ENCODE measurements at places on chromosomes 2 and 18. TPM values are rescaled to one million over a fixed set of nuclear protein-coding genes. Genes with fewer than 3 reads are reported as not detected.

The VWC2L gene
- total RNA-seq = not detected

The RIT2 gene
- total RNA-seq = not detected

The CCBE1 gene
- 3.9 TPM for total RNA-seq

The C2orf81 gene
- total RNA-seq = 5.2 TPM

DNA sequence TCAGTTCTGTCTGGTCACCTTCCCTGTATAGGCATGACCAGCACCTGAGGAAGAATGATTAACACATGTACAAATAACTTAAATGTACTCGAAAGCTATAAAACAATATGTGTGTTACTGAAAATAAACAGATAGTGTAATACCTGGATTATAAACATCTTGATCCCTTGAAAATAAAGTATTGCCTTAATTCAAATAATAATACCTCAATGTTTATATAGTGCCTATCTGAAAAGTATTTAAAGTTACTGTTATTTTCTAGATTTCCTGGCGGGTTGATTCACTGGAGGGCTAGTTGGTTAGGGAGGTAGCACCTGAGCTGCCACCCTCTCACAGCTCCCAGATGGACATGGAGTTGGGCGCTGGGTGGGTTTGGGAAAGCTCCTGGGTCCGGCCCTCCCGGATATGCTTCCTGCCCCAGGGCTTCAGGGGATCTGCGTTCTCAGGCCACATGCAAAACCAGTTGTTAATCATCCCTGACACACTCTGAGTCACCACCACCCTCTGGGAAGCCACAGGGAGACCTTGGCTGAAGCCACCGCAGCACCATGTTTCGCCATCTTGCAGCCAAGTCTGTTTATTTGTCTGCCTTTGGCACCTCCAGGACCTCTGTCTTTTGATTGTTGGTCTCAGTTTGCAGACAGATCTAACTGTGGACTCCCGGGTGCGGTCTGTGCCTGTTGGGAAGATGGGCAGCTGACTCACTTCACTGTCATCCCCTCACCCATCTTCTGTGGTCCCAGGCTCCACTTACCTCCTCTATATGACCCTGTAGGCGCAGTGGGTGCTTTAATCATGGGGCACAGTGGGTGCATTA lies 35.3 kb downstream of the RAB31 start:
- H3K27me3 ChIP-seq = no peaks in the 10 kb centered on the region
- H3K36me3 ChIP-seq = no peaks in the 10 kb centered on the region
- H3K27ac ChIP-seq = no peak overlapping the region
- no peaks in the 10 kb centered on the region for H3K4me1 ChIP-seq
- no peak overlapping the region for H3K4me3 ChIP-seq
- no peak for DNase-seq

DNA sequence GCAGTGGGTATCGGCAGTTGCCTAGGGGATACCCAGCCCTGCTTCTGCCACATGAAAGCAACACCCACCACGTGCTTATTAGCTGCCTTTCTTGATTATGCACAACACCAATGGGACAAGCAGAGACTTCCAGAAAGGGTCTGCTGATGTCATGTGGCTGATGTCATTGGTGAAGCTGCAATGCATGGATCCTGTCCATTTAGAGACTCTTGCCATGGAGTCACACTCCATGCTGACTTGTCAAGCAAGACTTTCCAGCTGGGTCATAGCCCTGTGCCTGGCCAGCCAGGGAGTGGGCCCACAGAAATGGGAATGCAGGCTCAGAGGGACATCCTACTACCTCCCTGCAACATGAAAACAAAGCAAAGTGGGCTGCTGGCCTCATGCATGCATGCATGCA lies 81.8 kb downstream of the VAPA start:
- no peak overlapping the region for H3K27ac ChIP-seq
- no peaks in the 10 kb centered on the region for H3K27me3 ChIP-seq
- no peak for DNase-seq
- H3K4me3 ChIP-seq = no peak overlapping the region
- H3K36me3 ChIP-seq = no peaks in the 10 kb centered on the region
- H3K4me1 ChIP-seq = no peaks in the 10 kb centered on the region

DNA sequence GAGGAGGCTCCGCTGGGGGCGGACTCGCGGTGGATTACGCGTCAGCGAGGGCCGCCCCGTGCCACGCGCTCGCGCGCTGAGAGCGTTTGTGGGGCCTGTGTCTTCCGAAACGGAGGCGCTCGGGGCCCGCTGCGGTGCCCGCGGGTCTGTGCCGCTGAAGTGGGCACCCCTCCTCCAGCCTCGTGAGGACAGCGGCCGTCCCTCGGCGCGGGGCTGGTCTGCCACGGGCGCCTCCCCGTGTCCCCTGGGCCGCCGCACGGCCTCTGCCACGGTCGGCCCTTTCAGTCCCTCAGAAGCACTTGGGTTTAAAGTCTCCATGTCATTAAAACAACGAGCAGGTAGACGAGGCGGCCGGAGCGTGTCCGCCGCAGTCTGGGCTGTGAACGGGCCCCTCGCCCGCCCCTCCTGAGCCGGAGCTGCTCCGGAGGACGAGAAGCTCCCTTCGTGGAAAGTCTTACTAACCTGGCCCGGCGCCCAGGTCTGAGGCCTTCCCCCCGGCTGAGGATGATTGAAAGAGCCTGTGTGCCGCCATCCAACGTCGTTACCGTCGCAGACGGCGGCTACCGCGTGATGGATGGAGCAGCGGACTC lies 97.6 kb downstream of the NFATC1 start:
- H3K27me3 ChIP-seq = no peaks in the 10 kb centered on the region
- H3K4me1 ChIP-seq = peaks cover 14% of the 10 kb centered on the region
- H3K36me3 ChIP-seq = peaks cover 76% of the 10 kb centered on the region
- H3K27ac ChIP-seq = no peak overlapping the region
- DNase-seq = peak; percentile 11

DNA sequence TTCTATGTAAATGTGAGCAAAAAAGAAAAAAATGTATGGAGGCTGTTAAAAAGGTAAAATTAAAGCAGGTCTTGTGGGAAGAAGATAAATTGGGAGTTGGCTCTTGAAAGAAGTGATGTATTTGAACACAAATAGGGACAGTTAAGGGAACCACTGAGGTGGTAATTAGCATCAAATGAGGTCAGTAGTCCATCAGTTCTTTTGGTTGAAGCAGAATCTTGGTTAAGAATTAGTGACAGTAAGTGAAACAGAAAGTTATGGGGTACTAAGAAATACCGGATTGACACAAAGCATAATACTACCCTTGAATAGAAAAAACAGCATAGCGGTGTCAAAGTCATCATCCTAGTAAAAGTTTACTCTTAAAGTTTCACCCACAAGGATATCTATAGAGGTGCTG lies 352.6 kb upstream of the VRK2 start:
- no peaks in the 10 kb centered on the region for H3K27me3 ChIP-seq
- H3K4me3 ChIP-seq = no peak overlapping the region
- no peak for DNase-seq
- no peak overlapping the region for H3K27ac ChIP-seq

GRCh38 chr2:58853420-58853819 lies 612.3 kb upstream of the FANCL start:
- DNase-seq = no peak
- H3K4me3 ChIP-seq = no peak overlapping the region
- H3K36me3 ChIP-seq = no peaks in the 10 kb centered on the region
- no peaks in the 10 kb centered on the region for H3K4me1 ChIP-seq

GRCh38 chr2:109421101-109421500 lies 192.7 kb downstream of the SEPTIN10 start:
- H3K27ac ChIP-seq = no peak overlapping the region
- peaks cover 17% of the 10 kb centered on the region for H3K36me3 ChIP-seq
- H3K4me3 ChIP-seq = no peak overlapping the region
- no peak for DNase-seq
- H3K27me3 ChIP-seq = no peaks in the 10 kb centered on the region

DNA sequence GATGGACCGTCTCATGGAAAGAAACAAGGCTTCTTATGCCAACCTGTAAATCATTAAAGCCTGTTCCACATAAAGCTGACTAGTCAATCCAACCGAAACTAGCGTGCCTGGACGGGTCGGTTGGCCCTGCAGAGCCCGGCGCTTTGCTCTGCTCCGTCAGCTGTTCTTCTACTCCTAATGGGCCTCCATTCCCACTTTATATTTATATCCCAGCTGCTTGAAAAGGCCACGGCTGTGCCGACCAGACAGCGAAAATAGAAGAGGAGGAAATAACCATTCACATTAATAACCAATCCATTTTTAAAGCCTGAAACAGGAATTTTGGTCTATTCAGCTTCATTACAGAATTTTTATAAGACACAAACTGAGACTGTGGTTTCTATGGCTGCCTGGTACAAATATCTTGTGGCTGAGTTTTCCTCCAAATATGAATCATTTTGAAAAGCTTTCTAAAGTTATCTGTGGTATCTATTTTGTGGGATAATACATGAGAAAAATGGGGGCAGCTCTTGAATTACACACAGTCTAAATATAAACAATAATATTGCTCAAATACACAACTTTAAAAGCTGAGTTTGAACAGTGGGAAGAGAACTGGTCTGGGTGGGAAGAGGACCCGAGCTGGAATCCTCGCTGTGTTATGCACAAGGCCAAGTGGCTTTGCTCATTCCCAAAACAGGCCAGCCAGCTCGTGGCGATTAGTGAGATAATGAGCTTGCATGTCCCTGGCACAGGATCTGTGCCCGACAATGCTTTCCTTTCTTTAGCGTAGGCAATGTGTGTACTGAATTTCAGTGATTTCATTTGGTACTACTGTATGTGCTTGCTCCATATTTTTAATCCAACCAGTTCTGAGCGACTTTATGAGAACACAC lies 10.5 kb upstream of the FAM124B start:
- H3K36me3 ChIP-seq = no peaks in the 10 kb centered on the region
- no peak for DNase-seq
- H3K27ac ChIP-seq = no peak overlapping the region
- no peak overlapping the region for H3K4me3 ChIP-seq
- H3K27me3 ChIP-seq = no peaks in the 10 kb centered on the region
- H3K4me1 ChIP-seq = no peaks in the 10 kb centered on the region

DNA sequence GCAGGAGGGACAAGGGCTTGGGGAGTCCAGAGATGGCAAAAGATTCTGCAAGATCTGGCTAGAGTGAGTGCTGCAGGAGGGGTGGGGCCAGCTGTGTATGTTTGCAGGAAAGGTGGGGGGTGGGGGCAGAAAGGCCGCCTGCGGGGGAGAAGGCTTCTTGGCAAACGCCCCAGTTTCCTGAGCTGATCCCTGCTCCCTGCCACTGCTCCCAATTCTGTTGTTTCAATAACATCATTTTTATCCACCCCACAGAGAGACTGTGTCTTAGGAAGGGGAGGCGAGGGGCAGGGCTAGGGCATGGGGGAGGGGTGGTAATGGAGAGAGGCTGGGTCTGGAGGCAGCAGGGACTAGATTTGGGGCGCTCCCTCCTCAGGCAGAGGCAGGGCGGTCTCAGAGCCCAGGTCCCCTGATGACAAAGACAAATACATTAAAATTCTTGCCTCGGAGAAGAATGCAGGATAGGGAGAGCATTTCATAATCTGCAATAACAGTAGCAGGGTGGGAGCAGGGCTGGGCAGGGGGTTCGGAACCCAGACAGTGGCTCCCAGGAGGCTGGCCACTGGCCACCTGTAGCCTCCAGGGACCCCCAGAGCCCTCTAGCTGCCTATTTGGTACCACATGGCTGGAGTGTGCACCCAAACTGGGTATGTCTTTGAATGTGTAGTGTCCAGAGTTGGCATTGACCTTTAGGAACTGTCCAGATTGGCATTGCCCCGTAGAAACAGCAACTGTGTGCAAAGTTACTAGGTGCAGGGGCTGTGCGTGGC lies 2.1 kb upstream of the WNT6 start:
- peaks cover 39% of the 10 kb centered on the region for H3K27me3 ChIP-seq
- DNase-seq = no peak
- no peaks in the 10 kb centered on the region for H3K36me3 ChIP-seq

DNA sequence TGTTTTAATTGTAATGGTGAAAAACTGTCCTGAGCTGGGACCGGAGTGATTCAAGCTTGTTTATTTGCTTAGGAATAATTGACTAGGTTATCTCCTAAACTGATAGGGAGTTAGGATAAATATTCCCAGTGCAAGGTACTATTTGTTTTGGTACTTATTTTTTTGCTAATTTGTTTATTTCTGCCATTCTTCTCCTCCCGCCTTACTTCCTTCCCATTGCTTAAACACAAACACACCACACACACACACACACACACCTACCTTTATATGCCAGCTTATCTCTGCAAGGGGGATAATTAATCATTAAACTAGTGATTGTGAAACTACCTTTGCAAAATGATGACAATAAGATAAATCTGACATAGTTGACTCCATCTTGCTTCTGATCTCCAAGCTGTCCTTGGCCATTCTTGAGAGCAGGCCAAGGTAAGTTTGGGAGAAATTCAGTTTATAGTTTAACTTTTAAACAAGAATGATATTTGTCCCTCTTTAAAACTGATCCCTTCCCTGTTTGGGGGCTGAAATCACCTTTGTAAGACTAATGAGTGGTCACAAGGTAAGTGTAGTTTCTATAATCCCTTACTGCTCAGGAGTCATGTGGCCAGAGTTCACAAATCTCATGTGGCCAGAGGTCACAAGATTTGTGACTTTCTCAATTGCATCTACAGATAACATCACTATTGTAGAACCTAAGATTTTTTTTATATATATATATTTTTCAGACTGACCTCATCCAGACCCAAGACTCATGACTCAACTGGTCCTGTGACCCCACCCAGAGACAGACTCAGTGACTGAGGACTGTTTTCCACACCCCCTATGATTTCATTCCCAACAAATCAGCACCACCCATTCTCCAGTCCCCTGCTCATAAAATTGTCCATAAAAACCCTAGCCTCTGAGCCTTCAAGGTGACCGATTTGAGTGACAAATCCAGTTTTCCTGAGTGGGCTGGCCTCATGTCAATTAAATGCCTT lies 83.1 kb upstream of the LRRTM4 start:
- no peaks in the 10 kb centered on the region for H3K36me3 ChIP-seq
- DNase-seq = no peak
- no peak overlapping the region for H3K4me3 ChIP-seq
- no peaks in the 10 kb centered on the region for H3K27me3 ChIP-seq
- no peak overlapping the region for H3K27ac ChIP-seq
- H3K4me1 ChIP-seq = no peaks in the 10 kb centered on the region

GRCh38 chr2:159561786-159562185 lies 54.6 kb downstream of the BAZ2B start:
- no peaks in the 10 kb centered on the region for H3K36me3 ChIP-seq
- no peak overlapping the region for H3K27ac ChIP-seq
- no peaks in the 10 kb centered on the region for H3K4me1 ChIP-seq
- no peaks in the 10 kb centered on the region for H3K27me3 ChIP-seq

GRCh38 chr18:25298853-25299274 lies 53.1 kb downstream of the ZNF521 start:
- no peak for DNase-seq
- H3K4me3 ChIP-seq = no peak overlapping the region
- H3K27me3 ChIP-seq = no peaks in the 10 kb centered on the region
- H3K27ac ChIP-seq = peak overlapping the region; percentile 9
- no peaks in the 10 kb centered on the region for H3K36me3 ChIP-seq

Data from tibial nerve (tissue), 4 donors.